Stimulated activated CD4-positive, alpha-beta T cell treated with anti-CD3 and anti-CD28 coated beads, Interleukin-1b, Interleukin-23, amount 100 ng/mL, for 24 hours (primary cell): ENCODE measurements at places on chromosomes 6 and 20.

- no peak for DNase-seq
Measured at GRCh38 chr6:90715093-90715655, 128.3 kb upstream of the MAP3K7 start.

DNA sequence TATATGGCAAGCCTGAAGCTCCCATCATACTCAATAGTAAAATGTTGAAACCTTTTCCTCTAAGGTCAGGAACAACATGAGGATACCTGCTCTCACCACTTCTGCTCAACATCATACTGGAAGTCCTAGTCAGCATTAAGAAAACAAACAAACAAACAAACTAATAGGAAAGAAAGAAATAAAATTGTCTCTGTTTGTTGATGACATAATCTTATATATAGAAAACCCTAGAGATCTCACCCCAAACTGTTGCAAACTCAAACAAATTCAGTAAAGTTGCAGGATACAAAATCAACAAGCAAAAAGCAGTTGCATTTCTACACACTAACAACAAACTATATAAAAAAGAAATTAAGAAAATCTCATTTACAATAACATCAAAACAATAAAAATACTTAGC, 20.5 kb downstream of the TTLL2 start:
- DNase-seq = no peak

DNA sequence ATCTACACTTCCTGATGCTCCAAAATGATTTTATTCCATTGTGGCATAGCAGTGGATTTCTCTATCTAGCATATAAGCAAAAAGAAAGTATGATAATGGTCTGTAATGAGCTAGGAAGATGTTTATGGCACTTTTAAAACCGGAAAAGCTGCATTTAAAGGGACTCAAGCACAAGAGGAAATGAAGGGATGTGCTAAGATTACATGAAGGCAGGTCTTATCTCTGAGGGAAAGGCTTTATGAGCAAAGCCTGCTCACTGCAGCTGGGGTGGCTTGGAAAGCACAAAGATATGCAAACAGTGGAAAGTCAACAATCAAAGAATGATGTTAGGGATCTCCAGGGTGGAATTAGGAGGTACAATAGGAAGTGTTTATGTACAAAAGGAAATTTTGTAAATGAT, 138.2 kb downstream of the TENT5A start:
- no peak for DNase-seq

GRCh38 chr6:43477235-43478007, at the start of gene TJAP1:
Gene TJAP1, plus strand, starts transcription at chr6:43477570. Its CDS starts 21,432 bp downstream, at chr6:43499002.
- DNase-seq = peak; percentile 94

DNA sequence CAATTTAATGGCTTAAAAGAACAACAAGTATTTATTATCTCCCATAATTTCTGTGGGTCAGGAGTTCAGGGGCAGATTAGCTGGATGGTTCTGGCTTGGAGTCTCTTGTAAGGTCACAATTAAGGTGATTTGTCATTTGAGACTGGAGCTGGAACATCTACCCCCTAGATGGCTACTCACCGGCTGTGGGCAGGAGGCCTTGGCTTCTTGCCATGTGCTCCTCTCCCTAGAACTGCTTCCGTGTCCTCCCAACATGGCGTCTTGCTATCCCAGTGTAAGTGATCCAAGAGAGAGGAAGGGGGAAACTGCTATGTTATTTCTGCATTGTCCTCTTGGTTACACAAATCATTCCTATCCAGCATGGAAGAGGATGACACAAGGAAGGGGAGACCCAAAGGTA, 210.2 kb upstream of the ECI2 start:
- no peak for DNase-seq

- no peak for DNase-seq
Measured at GRCh38 chr6:43706788-43707187, 19.2 kb upstream of the MRPS18A start.

DNA sequence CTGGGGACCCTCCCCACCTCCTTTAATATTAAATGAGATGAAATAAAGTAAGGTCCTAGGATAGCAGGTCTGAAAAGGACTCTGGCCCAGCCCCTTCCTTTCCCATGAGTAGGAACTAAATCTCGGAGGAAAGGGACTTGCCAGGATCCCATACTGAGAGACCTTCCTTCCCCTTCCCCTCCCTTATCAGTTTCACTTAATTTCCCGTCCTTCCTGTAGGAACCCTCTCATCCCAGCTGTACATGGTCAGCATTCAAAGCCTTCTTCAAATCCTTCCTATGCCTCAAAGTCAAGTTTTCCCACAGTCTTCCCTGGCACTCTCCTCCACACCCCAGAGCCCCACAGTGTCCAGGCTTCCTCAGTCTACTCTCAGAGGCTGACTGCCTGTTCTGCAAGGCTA, 71.3 kb upstream of the MYL9 start:
- DNase-seq = no peak

DNA sequence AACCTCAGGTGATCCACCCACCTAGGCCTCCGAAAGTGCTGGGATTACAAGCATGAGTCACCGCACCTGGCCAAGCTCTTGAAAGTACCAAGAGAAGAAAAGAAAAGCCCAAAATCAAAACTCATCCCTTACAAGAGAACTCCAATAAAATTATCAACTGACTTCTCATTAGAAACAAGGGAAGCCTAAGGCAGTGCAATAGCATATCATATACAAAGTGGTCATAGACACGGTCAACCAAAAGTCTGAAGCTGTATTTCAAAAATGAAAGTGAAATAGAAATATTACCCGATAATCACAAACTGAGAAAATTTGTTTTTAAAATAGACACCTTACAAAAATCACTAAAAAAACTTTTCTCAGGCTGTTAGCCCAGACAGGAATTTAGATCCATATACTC, 1321.1 kb upstream of the GJE1 start:
- DNase-seq = no peak

GRCh38 chr20:25336561-25337422, 53.8 kb downstream of the ABHD12 start:
- no peak for DNase-seq

DNA sequence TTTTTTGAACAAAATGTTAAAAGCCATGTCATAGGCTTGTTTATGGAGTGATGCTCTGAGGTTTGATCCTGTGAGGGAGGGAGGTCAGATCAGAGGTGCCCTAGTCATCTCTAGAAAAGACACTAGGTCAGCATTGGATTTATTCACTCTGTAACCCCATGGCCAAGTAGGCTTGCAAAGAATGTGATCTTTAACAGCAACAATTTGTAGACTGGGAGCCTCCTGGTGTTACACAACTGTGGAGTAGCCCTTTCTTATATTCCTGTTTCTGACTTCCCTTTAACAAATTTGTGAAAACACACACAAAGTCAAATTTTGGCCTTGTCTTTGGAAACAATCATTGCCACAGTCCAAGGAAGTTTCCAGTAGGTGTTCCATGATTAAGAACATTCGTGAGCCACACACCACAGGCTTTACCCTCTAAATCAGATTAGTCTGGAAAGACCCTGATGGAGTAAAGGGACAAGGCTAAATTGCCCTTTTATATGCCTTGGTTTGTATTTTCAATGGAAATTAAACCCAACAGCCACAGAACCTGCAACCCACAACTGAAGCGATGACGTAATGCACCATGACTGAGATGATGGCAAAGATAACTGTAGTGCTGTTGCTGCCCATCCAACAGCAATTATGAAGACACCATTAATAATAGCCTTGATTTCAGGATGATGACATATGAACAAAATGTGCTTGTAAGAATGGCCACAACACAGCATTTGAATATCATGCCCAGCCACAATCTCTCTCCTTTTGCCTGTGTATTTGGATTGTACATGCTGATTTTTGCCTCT, 22.1 kb downstream of the SCP2D1 start:
- no peak for DNase-seq

DNA sequence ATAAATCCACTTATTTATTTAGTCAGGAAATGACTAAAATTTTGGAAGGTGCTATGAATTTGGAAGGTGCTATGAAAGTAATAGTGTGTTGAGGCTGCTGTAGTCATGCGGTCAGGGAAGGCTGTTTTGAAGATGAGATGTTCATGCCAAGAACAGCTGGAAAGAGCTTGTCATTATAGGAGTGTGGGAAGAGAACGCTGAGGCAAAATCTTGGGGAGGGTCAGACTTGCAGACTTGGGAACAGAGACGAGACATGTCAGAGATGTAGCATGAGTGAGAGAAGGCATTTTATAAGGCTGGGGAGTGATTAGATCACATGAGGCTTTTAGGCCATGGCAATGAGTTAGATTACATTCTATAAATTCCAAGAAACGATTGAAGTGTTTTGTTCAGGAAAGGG, 124.0 kb upstream of the B3GAT2 start:
- DNase-seq = no peak

DNA sequence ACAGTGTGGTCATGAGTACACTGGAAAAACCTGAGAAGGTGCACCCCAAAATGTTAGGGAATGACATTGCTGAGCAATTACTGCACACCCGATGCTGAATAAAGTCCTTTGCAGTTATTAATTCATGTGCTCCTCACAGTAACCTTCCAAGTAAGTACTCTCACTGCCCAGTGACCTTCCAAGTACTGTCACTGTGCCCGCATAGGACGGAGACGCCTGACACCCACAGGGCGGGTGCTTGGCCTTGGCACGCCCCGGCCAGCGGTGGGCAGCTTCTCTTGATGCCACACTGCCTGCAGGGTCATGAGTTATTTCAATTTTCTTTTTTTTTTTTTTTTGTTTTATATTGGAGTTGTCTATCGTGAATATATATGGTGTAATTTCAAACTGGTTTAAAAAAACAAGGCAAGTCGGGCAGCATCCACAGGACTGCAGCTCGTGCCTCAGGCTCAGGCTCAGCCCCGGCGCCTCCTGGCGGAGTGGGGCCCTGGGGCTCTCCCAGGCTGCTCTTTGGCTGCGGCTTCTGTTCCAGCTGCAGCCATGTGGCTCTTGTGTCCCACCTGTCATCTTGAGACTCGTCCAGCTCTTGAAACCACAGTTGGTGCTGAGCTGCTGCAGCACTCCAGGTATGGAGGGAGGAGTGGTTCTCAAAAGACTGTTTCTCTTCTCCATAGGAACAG, 27.0 kb downstream of the PNLDC1 start:
- no peak for DNase-seq
